Right renal cortex interstitium (tissue), 3 donors: ENCODE measurements at places on chromosomes 1 and 21.

GRCh38 chr1:216476341-216476740 lies 53.1 kb upstream of the USH2A start:
- no peak for DNase-seq

DNA sequence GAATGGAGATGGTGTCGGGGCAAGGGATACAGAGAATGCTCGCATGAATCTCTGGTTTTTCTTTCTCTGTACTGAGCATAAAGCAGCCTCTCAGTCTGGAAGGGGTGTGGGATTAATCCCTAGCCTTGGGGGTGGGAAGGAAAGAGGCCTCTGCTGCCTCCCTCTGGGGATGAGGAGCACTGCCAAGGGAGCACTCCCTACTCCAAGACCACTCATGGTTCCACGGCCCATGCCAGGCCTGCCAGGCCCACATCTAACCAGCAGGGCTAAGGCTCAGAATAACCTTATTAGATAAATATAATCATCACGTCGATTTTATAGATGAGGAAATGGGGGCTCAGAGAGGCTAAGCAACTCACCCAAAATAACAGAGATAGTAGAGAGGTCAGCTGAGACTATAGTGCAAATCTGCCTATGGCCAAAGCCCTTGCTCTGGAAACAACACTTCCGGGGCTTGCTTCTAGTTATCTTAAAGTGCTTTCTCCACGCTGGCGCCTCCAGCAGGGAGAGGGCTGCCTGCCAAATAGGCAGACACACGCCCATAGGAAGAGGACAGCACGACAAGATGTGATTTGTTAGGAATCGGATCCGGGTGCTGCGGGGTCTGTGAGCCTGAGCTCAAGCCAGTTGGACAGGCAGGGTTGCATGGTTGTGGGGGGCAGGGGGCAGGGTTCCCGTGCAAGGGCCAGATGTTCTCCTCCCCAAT lies 522 bp downstream of the TEX35 start:
- DNase-seq, result no peak

GRCh38 chr1:39732730-39733129 lies 6.0 kb upstream of the PPIE start:
- DNase-seq, result no peak

DNA sequence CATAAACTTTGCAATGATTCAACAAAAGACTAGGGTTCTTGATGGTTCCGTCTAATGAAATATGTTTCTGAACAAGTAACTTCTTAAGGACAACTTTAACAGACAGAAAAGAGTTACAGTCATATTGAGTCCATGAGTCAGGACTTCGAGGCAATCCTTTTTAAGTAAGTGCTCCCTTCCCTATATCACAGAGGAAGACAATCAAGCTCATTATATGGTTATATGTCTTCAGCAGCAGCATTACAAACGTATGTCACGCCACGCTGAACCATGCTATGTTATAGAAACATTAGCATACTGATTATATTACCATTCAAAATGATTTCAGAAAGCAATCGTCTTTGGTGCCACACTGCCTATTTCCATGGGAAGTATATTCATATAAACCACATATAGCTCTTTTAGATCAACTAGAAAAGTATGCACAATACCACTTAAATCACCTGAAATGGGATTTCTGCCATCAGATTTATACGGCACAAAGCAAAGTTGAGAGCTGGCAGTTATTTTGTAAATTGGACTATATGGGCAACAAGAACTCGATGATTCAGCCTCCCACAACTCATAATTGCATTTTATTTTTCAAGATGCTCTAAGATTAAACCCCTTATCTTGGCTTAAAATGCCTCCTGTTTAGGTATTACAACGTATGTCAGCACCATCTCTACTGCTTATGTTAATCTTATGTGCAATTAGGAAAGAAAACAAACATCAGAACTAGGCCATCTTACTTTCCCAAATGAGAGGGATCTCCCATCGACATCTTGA lies 111.3 kb upstream of the SAMSN1 start:
- no peak for DNase-seq

GRCh38 chr1:165877940-165878556 lies 50.6 kb downstream of the UCK2 start:
- no peak for DNase-seq

- DNase-seq, result no peak
Measured at GRCh38 chr1:79304131-79304530, 297.6 kb upstream of the ADGRL4 start.

- no peak for DNase-seq
Measured at GRCh38 chr1:208527156-208527555, 283.0 kb upstream of the PLXNA2 start.

- DNase-seq, result no peak
Measured at GRCh38 chr1:12275370-12275769, 45.5 kb downstream of the VPS13D start.

DNA sequence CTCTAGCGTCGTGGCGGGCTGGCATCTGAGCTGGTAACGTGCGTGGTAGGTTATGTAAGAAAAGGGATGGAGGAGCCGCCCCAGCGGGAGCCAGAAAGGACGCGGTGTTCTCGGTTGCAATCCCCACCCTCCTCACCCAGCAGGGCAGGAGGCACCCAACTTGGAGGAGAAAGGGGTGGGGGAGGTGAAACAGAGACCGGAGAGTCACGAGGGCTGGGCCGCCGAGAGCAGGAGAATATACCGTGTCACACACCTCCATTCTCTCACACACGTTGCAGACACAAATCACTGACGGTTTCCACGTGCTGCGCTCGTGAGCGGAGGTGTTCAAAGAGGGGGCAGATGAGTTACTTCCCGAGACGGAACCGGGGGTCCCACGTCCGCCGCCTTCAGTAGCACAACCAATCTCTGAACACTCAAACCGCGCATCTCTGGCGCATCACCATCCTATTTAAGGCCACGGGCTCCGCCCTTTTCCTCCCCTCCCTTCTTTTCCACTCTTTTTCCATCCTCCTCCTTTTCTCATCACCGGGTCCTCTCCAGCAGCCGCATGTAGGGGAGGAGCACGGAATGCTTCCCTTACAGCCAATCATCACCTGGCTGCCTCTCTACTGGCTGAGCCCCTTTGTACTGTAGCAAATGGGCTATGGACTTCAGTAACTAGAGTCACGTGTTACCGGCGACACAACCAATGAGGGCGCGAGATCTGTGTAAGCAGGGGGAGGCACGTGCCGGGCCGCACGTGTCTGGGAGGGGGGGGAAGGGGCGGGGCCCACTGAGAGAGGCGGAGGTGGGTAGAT lies at the start of gene CIART:
CIART (plus strand) TSS at position 797 of the 800 bp plus-strand sequence. CDS start 714 bp downstream, outside the sequence.
- DNase-seq, result peak; percentile 94

DNA sequence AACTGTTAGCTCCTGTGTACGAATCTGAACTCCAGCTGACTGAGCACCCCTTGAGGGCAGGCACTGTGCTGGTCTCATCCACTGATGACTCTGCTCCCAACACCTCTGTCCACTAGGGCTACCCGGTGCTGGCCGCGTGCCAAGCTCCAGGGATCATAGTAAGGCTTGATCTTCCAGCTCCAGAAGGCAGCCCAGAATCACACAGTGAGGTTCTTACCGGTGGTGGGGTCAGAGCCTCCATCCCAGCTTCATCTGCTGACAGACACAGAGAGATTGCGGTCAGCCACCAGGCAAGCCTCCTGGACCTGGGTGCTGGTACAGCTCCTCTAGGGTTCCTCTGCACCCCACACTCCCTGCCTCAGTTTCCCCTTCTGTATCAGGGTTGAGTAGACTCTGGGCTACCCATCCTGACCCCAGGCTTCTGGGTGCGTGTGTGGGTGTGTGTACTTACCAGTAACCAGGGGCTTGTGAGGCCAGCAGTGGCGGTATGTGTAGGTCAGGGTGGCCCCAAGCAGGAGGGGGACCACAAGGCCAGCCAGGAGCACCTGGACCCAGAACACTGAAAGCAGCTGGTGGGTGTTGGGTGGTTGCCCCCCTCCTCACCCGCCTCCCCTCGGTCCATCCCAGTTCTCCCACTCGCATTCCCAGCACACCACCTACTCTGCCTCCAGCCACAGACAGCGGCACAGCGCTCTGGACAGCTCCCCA lies 3.4 kb downstream of the TNFRSF25 start:
- no peak for DNase-seq

- DNase-seq, result no peak
Measured at GRCh38 chr1:220019071-220019470, 27.2 kb downstream of the EPRS1 start.

GRCh38 chr1:26582053-26582835 lies 52.7 kb downstream of the RPS6KA1 start:
- DNase-seq, result no peak

DNA sequence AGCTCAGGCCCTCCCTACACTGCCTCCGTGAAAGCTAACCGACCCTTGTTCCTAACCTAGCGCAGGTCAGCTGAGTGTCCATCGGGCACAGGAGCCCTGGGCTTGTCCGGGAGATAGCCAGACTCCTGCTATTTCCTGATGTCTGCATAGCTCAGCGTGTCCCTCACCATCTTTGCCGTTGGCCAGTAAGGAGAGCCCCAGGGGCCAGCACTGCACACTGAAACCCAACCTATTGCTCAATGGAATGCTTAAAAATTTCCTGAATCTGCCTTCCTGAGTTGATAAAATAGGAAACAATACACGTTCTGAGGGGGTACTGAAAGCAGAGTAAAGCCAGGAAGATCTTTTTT lies 2.2 kb downstream of the RUNX1 start:
- no peak for DNase-seq

DNA sequence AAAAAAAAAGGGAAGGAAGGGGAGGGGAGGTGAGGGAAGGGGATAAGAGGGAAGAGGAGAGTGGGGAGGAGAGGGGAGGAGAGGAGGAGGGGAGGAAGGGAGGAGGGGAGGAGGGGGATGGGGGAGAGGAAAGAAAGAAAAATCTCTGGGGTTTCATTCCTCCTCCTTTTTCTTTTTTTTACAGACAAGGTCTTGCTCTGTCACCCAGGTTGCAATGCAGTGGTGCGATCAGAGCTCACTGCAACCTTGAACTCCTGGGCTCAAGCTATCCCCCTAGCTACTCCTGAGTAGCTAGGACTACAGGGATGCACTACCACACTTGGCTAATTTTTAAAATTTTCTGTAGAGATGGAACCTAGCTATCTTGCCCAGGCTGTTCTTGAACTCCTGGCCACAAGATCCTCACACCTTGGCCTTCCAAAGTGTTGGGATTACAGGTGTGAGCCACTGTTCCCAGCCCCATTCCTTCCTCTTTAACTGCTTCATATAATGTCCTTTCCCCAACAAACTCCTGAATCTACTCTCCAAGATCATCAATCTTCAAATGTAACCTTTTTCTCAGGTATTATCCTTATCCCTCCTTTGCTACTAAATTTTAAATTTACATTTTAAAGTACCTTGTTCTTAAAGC lies 23.2 kb downstream of the GON4L start:
- no peak for DNase-seq

- DNase-seq, result no peak
Measured at GRCh38 chr1:247475793-247476192, 17.9 kb upstream of the OR2B11 start.

- no peak for DNase-seq
Measured at GRCh38 chr1:97364086-97364485, 556.7 kb downstream of the DPYD start.

- no peak for DNase-seq
Measured at GRCh38 chr1:182335771-182336566, 55.6 kb downstream of the GLUL start.

GRCh38 chr1:184031409-184032107 lies 6.0 kb downstream of the COLGALT2 start:
- DNase-seq, result no peak

DNA sequence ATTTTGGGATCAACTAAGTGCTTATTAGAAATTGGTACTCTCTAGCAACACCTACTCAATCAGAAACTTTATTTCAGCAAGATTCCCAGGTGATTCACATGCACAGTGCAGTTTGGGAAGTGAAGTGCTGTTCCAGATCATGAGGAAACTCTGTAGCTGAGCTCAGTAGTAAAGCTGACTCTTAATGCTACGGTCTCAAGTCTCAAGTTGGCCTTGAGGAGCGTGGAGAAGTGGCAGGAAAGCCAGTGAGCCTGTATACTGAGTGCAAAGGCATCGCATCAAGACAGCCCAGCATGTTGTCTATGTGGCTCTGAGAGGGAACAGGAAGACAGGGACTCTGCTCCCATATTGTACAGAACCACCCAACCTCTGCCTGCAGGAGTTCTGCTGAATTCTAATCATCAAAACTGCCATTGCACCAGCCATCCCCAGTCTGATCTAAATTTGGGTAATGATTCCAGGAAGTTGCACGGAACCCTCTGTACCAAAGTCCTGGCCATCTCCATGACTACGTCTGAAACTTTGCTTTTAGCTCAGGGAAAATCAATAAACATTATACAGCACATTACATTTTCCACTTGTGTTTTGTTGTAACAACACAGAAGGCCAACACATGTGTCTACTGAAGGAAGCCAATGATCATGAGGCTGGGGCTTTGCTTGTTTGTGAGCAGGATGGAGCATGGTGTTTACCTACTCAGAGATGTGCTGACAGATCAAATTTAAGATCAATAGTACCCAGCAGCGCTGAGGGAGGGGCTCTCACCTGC lies 105.1 kb upstream of the TLR5 start:
- DNase-seq, result no peak

DNA sequence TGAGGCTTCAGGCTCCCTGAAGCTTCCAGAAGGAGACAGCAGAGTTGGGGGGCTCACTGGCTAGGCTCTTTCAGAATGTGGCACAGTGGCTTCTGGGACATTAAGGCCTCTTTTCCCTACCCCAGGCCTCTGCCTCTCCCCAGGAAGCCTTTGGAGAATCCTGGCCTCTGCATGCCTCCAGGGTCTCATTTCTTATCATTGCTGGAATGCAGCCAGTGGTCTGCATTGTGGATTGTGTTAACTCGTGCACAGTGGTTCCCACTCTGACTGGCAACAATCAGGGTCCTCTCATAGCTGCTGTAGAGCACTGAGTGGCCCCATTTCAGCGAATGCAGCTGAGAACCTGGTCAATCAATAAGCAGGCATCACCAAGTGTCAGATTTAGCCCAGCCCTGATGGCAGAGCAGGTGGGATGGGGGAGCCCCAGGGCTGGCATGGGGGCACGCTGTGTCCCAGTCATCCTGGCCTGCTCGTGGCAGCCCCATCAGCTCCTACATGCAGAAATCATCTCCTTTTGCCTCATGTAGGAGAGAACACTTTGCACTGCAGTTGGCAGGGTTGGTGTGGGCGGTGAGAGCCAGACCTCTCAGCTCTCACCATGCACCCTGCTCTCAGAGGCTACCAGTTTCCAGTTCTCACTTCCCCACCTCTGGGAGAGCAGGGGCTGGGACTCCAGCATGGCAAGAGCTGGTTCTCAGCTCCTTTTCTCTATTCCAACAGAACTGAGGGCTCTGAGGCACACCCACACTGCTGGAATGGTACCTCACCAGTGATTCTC lies 13.4 kb downstream of the ADORA1 start:
- DNase-seq, result no peak

DNA sequence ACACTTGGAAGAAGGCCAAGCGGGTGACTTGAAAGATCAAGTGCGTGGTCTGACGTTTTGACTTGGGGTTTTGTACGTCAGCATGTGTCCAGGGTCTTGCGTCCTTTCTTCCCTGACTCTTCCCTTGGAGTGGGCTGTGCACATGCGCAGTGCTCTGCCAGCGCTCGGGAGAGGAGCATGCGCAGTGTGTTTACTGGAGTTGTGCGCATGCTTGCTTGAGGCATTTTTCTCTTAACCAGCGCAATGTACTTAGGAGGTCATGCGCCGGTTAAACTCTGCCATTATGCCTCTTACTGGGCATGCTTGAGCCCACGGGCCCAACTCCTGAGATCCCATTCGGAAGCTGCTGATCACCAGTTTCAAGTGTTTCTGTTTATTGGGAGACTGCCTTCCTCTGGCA lies 242.5 kb upstream of the AJAP1 start:
- no peak for DNase-seq

- DNase-seq, result no peak
Measured at GRCh38 chr1:111878649-111879048, 110.8 kb downstream of the KCND3 start.
